ENCODE measurements at places on chromosomes 5 and 9.

- no peak for DNase-seq
Observed at GRCh38 chr5:144183254-144183889, 12.7 kb downstream of the KCTD16 start.

DNA sequence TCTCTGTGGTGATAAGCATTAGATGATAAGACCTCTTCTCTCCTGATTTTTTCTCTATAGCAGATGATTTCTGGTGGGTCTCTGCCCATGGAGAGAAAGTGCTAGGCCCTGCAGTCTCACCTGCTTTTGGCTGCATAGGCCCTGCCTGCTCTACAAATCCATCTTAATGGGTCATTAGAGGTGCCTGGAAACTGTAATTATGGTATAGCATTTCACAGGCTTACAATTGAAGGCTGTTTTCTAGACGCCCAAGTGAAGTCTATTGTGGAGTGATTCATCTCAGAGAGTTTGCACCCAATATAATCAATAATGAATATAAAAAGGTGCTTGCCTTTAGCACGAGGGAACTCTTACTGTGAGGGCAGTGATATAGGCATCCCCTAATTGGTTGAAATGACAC is 33.8 kb downstream of the NEUROG1 start:
- no peak for DNase-seq

DNA sequence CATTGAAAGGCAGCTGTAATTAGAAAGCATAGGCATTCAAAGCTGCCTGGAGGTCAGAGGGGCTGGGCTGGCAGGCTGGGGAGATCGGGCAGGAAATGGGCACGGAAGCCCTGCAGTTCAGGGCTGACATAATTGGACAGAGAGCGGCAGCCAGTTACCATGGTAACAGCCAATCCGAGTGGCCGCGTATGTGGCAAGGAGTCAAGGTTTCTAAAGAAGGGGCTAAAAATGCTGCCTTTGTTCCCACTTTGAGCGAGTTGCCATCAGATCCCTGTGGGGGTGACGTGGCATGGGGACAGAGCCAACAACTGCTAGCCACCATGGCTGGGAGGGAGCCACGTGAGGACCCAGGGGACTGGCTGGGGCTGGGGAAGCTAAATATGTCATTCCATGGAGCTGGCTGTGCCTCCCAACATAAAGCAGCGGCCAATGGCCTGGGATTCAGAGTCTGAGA is 44.7 kb upstream of the NDFIP1 start:
- DNase-seq, result peak; percentile 61

DNA sequence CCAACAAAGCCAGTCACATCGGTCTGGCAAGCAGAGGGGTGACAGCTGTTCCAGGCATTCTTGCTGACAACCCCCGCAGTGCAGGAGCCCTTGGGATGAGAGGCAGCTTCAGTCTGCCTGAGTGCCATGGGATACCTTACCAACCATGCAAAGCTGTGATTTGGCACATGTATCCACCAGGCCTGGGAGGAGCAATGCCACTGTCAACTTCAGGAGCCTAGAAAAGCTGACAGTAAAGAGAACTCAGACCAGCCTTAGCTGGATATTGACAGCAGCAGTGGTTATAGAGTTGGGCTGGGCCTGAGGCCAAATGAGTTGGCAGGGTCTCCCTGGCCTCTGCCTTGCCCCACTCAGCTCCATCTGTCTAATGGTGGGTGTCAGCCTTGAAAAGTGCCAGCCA is 10.1 kb upstream of the PLPPR1 start:
- no peak for DNase-seq

DNA sequence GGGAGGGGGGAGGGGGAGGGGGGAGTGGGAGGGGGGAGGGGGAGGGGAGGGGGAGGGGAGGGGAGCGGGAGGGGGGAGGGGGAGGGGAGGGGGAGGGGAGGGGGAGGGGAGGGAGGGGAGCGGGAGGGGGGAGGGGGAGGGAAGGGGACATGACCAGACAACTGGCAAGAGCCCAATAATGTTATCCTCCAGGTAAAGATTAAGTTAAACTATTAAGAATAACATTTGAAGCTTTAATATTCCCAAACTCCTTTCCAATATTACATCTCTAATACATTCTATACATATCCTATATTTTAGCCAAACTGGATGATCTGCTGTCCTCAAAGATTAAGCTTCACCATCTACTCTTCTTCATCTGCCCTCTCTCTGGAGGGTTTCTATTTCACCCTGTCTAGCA is 25.8 kb downstream of the C5 start:
- DNase-seq, result no peak

- DNase-seq, result no peak
Observed at GRCh38 chr9:2231829-2232228, 216.7 kb downstream of the SMARCA2 start.

DNA sequence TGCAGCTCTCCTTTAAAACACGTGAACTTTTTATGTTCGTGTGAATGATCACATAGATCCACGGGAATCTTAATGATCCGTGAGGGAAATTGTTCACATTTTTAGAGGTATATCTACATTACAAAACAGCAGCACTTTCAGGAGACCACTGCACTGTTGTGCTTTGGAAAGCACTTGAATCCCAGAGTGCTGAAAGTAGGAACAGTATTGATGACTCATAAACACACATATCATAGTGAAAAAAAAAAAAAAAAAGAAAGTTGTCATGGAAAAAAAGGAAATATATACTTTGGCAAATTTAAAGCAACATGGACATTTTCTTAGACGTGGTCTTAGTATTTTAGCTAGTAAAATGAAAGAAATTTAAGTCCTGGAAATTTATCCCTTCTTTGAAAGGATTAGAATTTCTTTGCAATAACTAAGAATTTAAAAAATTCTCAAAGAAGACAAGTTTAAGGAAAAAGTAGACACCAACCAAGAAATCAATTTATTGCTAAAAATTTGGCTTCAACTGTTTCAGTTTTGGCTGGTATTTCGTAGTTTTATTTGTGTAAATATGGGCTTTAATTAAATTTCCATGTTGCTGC is 55.4 kb downstream of the ADGRV1 start:
- no peak for DNase-seq

DNA sequence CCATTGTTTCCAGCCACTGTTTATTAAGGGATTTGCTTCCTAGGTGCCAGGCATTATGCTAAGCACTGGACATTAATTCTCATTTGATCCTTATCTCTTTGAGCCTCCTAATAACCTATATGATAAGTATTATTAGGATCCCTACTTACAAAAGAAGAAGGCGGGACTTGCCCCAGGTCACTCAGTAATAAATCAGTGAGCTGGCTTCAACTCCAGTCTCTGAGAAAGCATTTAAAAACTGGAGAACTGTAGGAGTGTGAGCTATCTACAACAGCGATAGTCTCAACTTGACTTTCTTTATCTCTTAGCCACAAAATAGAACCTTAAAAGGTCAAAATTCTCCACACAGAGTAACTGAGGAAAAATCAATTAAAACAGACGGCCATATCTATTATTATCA is 155.0 kb downstream of the GNAQ start:
- no peak for DNase-seq

- no peak for DNase-seq
Observed at GRCh38 chr5:122846051-122846550, 688 bp downstream of the SNX24 start.

DNA sequence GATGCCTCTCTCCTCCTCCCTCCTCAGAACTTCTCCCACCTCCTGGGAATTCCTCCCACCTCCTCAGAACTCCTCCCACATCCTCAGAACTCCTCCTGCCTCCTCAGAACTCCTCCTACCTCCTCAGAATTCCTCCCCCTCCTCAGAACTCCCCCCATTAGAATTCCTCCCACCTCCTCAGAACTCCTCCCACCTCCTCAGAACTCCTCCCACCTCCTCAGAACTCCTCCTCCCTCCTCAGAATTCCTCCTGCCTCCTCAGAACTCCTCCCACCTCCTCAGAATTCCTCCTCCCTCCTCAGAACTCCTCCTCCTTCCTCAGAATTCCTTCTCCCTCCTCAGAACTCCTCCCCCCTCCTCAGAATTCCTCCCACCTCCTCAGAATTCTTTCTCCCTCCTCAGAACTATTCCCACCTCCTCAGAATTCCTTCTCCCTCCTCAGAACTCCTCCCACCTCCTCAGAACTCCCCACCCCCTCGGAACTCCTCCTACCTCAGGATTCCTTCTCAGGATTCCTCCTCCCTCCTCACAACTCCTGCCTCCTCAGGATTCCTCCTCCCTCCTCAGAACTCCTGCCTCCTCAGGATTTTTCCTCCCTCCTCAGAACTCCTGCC is 23.9 kb downstream of the SLC46A2 start:
- DNase-seq, result no peak

DNA sequence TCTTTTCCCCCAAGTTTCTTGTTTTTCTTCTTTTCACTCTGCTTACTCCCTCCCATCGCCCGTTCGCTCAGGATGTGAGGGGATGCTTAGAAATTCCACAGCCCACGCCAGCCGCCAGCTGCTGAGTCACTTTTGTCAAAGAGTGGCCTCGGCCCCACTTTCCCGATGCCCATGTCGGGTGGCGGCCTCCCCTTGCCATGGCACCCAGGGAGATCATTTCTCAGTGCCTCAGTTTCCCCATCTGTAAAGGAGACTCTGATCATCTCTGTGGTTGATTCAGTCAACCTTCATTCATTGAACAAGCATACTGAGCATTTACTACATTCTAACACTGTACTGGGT is 353 bp upstream of the PDGFRB start:
- DNase-seq, result no peak

DNA sequence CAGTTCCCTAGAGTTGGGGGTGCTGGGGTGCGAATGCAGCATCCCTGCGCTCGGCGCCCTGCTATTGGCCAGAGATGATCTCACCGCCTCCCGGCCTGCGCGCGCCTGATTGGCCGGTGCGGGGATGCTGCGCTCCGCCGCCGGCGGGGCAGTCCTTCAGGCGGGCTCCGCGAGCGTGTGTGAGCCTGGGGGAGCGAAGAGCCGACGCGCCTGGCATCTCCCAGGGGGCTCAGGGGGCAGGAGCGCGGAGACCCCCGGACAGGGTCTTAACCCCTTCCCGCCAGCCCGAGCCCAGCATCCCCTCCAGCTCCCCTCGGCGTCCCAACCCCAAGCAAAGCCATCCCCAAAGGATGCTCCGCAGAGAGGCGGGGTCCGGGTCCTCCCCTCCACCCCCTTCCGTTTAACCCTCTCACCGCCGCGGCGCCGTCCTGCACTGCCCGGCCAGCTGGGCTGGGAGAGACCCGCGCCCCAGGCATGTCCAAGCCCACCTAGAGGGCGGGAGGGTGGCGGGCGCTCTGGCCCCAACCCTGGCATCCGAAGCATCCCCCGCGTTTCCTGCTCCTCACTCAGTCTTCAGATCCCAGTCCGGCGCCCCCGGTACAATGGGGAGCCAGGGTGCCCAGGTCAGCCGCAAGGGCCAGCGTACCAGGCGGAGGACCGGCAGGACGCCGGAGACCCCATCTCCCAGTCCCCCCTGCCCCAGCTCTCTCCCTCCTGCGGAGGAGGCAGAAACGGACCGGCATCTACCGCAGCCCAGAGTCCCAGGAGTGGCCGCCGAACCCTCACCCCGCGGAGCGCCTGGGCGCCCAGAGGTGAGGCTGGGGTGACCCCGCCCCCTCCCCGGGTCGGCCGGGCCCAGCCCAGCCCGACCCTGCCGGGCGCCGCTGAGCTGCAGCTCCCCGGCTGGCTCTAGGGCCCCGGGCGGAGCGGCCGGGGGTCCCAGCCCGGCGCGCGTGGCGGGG is 19.3 kb upstream of the TOR2A start:
- peak; percentile 41 for DNase-seq

DNA sequence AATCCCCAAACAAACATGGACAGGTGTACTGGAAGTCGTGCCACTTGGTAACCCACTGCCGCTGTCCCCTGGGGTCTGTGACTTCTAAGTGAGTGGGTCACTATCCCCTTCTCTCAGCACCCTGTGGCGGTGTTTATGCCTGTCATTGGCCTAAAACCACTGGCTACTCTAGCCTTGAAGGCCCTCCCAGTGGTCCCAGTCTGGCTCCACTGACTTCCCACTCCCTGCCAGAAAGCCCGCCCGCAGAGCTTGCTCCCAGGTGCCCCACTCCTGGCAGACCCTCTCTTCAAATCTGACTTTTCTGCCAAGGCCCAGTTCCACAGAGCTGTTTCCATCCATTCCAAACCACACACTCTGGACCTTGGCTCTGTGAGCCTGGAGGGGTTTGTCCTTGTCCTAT is 274.5 kb downstream of the HSPA4 start:
- DNase-seq, result no peak

DNA sequence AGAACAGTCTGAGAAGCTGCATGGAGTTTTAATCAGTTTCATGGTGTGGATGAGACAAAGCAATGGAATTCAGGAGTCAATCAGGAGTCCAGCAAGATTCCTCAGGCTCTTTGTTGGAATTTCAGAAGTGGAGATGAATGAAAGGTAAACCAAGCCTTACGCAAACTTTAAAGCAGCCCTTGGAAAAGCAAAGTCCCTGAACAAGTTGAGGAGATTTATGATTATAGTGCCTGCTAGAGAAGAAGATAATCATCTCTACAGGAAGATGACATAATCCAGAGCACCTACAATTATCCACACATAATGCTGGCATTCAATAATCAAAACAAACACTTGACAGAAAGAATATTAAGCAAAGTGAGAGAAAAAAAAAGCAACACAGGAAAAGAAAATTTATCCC is 1380.1 kb upstream of the NUDT12 start:
- DNase-seq, result no peak

- no peak for DNase-seq
Observed at GRCh38 chr9:136048560-136049411, 46.3 kb downstream of the NACC2 start.

- no peak for DNase-seq
Observed at GRCh38 chr9:113528088-113528487, 64.6 kb downstream of the RGS3 start.

DNA sequence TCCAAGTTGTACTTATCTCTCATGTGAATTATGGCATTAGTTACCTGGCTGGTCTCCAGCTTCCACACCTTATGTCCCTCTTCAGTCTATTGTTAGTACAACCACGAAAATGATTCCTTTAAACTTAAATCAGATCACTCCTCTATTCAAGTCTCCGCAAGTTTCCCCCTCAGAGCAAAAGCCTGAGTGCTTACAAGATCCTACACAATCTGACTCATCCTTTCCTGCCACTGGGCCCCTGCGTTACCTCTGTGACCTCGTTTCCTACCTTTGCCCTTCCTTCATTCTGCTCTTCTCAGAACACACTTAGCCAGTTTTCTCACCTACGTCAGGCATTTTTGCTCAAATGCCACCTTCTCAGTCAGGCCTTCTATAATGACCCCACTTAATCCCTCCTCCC is 45.1 kb upstream of the GLIS3 start:
- DNase-seq, result no peak

GRCh38 chr5:2330325-2331130 is 420.9 kb downstream of the IRX2 start:
- DNase-seq, result no peak

GRCh38 chr5:55820488-55820887 is 30.7 kb upstream of the IL31RA start:
- DNase-seq, result no peak

DNA sequence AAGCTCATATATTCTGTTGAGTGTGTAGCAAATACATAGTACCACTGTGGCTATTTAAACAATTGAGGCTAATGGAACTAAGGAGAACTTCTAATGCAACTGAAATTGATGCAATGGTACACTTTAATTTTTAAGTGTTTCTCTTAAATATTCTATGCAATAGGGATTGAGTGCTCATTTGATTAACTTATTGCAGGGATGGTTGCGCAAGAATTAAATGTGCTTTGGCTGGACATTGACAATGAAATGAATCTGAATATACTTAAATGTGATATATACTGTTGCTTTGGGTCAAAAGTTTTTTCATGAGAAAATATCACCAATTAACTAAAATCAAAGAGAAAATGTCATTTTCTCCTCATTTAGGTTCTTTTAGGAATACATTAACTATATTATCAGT is 227.1 kb downstream of the ARL15 start:
- no peak for DNase-seq

Measured in endothelial cell (in vitro differentiated cells).